SJSA1 (cell line): ENCODE measurements at places on chromosomes 2 and 18.

- peak; percentile 26 for DNase-seq
These were observed 52.9 kb downstream of the PPP1R1C start for GRCh38 chr2:182038576-182038975.

DNA sequence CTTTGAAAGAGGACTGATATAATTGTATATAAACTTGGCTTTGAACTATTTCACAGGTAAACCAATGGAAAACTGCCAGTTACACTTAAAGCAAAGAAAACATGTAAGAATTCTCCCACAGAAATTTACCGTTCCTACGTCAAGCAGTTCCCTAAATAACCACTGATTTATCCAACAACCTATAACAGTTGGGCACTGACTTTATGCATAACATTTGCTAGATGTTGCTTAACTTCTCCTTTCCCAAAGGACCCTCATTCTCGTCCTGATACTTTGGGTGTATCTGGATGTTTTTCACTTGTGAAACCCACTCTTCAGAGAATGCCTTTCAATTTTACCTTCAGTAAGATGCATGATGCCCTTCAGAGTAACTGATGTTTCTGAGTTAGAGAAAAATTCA lies 43.8 kb downstream of the STAT1 start:
- DNase-seq = no peak

DNA sequence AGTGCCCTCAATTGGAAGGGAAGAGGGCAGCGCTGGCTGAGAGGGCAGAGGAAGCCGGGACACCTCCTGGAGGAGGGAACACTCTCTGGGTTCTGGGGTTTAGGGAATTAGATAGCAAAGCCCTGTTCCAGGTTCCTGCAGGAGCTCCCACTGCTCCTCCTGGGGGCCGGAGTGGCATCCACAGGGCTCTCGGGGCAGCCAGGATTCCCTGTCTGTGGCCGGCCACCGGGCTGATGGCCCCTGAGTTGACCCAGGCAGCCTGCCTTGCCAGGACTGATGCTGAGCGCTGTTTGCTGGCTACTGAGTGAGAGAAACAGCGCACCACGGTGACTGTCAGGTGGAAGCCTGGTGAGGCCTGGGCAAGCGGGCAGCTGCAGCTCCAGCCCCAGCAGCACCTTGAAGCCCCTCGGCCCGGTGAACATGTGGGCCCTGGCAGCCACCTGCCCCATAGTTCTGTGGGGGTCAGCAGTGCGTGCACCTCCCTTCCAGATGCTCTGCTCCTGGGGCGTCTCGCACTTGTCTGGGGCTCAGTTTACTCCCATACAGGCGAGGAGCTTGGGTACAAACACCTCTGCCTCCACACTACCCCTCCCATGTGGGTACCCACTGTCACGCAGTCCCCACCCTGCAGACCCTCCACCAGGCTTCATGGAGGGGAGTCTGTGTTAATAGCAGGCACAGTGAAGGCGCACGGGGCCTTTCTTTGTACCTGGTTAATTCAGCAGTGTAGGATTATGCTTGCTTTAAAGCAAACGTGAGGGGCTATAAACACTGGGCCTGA lies 7.7 kb upstream of the ALLC start:
- DNase-seq = no peak

- DNase-seq = no peak
These were observed 347.3 kb upstream of the HNRNPA3 start for GRCh38 chr2:176865336-176865735.

- peak; percentile 62 for DNase-seq
These were observed 226.1 kb downstream of the VAPA start for GRCh38 chr18:10139783-10140410.

- no peak for DNase-seq
These were observed 27.8 kb upstream of the SERTAD2 start for GRCh38 chr2:64681479-64681967.

- DNase-seq = no peak
These were observed 149.0 kb downstream of the CCDC178 start for GRCh38 chr18:33291539-33291938.

DNA sequence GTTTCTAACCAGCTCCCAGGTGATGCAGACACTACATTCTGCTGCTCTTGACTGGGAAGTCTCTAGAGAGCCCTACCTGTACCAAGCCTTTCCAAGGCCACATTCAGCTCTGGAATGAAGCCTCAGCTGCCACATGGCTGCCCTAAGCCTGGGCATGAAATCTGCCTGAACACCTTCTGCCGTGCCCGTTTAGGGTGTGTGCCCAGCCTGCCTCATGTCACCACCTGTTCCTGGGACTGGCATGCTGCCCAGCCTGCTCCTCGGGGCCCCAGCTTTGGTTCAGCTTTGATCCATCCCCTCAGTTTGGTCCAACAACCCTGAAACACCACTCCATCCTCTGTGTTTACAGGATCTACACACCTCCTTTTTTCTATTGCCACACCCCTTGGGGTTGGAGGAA lies 210.9 kb downstream of the L3MBTL4 start:
- DNase-seq = no peak

- no peak for DNase-seq
These were observed 48.5 kb downstream of the TMX3 start for GRCh38 chr18:68666381-68666780.

- DNase-seq = no peak
These were observed 510.4 kb upstream of the CNTNAP5 start for GRCh38 chr2:123514613-123515207.

- DNase-seq = no peak
These were observed 394.8 kb upstream of the FANCL start for GRCh38 chr2:58635801-58636375.

GRCh38 chr2:237293978-237294377 lies 120.0 kb downstream of the COL6A3 start:
- DNase-seq = no peak

- no peak for DNase-seq
These were observed 8.7 kb upstream of the MTERF4 start for GRCh38 chr2:241110607-241111439.

DNA sequence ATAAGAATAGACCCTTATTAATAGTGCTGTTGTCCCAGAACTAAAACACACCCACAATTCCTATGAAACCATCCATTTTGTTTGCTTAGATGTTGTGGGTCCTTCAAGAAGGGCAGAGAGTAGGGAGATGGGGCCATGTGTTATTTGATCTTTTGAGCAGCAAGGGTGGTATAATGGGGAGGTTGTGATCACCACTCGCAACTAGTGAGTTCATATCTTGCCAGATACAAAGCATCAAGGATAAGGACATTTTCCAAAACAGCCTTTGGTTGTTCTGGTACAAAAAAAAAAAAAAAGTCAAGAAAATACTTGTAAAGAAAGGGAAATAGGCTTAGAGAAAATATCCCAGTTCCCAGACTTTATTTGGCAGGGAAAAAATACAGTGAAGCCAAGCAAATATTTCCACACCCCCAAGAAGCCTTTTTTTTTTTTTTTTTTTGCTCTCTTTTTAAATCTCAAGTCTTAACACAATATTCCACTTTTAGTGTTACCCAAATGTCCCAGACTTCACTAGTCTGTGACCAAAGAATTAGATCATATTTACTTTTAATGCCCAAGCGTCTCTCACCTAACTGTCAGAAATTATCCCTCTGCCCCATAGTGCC lies 54.1 kb downstream of the ANTXR1 start:
- DNase-seq = no peak

- DNase-seq = no peak
These were observed 156.2 kb downstream of the DTNA start for GRCh38 chr18:34866310-34866709.

DNA sequence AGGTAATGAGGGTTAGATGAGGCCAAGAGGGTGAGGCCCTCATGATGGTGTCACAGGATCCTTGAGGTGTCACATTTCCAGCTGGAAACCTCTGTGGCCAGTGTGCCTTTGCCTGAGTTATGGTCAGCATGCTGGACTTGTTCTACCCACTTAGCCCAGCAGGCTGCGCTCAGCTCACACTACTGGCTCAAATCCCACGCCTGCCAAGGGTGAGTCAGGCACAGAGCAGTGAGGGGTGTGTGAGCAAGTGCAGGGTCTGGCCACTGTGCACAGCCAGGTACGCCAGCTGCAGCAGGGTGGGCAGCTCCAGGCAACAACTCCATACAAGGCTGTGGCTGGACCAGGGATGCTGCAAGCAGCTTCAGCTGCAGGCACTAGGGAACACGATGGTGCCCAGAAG lies 616.6 kb upstream of the FSHR start:
- DNase-seq = no peak

DNA sequence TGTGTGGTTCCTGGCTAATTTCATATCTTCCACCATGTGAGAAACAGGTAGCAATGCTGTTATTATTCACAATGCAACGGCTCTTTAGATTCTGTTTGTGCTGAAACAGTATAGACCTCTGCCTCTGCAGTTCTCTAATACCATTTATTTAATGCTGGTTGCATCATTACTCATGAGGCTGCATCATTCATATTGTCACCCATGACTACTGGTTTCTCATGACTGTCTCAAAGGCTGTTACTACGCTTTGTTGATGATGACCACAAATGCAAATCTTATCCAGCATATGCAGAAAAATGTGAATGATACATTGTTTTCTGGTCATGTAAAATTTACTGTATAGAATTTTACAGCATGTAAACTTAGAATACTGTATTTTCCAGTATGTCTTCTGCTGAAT lies 22.5 kb downstream of the CAVIN2 start:
- no peak for DNase-seq

GRCh38 chr2:227908266-227909054 lies 37.0 kb downstream of the DAW1 start:
- no peak for DNase-seq

DNA sequence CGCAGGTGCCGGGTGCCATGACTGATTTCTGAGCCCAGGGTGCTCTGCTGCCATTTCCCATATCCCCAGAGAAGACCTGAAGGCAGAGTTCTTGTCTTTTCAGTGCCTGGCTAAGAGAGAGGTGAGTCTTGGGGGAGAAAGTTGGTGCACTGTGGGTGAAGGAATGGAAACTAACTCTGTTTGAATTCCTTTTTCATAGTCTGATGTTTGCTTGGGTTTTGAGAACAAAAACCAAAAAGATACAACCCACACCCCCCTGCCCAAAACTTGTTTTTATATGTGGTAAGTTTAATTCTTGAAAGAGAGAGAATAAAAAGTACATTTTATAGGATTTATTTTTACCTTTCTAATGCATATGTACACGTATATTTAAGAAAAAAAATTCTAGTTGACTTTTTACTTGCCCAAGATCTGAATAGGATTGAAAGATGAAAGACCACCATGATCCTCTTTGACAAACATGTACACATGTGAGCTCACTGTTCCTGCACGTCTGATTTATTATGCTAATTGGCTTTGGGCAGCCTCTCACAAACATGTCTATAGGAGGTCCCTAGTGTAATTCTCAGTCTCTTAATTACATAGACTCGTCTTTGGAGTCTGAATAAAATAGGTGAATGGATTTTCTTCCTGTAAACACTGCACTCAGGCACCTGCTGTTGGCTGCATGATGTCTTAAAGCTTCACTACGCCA lies 46.3 kb downstream of the ARL4C start:
- DNase-seq = no peak

GRCh38 chr2:151637271-151637781 lies 97.0 kb downstream of the NEB start:
- no peak for DNase-seq

DNA sequence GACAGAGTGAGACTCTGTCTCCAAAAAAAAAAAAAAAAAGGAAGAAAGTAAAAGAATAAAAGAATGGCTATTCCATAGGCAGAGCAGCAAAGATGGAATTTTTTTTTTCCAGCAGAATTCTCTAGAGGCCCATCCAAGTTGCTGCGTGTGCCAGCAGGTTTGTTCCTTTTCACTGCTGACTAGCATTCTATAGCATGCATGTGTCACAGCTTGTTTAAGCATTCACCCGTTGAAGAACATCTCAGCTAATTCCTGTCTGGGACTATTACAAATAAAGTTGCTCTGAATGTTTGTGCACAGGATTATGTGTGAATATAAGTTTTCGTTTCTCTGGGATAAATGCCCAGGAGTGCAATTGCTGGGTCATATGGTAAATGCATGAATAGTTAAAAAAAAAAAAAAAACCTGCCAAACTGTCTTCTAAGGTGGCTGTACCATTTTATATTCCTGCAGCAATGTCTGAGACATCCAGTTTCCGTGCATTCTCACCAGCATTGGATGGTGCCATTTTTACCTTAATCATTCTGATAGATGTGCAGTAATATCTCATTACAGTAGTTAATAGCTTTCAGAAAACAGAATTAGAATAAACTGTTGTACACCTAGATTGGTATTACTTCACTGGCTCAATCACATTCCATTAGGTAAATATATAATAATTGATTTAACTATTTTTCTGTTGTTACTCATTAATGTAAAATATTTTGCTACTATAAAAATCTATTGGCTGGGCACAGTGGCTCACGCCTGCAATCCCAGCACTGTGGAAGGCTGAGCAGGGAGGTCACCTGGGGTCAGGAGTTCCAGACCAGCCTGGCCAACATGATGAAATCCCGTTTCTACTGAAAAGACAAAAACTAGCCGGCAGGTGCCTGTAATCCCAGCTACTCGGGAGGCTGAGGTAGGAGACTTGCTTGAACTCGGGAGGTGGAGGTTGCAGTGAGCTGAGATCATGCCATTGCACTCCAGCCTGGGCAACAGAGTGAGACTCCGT lies 47.5 kb upstream of the ASAP2 start:
- DNase-seq = no peak

DNA sequence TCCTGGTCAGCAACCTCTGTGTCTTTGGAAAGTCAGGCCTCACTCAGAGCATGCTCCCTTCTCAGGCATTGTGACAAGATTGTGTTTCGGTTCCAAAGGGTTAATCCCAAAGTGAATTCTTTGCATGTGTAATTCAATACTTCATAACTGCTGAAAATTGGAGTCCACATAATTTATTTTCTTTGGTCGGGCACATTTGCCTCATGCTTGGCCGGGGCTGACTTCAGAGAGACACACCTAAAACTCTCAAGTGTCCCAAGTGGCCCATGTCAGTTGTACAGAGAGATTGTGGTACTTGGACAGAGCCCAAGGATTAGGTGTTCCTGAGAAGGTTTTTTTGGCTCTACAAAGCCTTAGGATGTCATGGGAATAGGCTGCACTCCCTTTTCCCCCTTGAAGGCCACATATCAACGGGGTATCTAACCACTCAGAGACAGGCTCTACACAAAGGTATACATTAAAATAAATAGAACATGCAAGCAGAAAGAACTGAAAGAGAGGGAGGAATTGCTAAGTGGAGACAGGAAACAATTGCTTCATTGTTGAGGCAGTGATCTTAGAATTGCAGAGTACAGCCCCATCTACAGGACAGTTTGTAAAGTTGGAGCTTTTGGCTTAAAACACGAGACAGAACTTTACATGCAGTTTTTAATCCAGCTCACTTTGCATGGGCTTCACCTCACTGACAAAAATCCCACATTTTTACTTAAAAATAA lies 1232.3 kb upstream of the ZEB2 start:
- no peak for DNase-seq

GRCh38 chr2:241456546-241456945 lies 51.8 kb downstream of the STK25 start:
- DNase-seq = no peak

DNA sequence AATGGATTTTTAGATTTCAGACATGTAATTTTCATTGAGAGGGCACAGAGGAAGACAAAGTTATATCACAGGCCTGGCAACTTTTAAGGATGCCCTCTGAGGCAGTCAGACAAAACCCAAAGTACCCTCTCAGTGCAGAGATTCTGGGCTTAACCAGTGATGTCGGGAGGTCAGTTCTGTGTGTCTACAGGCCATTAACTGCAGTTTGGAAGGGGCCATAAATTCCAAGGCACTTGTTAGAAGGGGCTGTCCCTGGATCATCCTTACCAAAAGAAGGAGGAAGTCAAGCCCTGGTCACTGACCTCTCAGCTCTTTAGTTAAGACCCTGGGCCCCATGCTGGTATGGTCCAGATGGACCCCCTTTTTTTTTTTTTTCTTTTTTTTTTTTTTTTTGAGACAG lies 60.7 kb downstream of the LRRFIP1 start:
- DNase-seq = no peak

- peak; percentile 9 for DNase-seq
These were observed 147.8 kb downstream of the TMEM18 start for GRCh38 chr2:529424-529823.

GRCh38 chr2:157325786-157326185 lies at the start of gene ERMN:
Gene ERMN, minus strand, starts transcription at chr2:157325824. Its CDS starts 182 bp downstream, at chr2:157325642.
- no peak for DNase-seq
